Activated CD4-positive, alpha-beta T cell treated with anti-CD3 and anti-CD28 coated beads for 24 hours (primary cell): ENCODE measurements at places on chromosomes 12 and 14.

- DNase-seq = no peak
Observed at GRCh38 chr12:51666696-51667095, 75.7 kb downstream of the SCN8A start.

DNA sequence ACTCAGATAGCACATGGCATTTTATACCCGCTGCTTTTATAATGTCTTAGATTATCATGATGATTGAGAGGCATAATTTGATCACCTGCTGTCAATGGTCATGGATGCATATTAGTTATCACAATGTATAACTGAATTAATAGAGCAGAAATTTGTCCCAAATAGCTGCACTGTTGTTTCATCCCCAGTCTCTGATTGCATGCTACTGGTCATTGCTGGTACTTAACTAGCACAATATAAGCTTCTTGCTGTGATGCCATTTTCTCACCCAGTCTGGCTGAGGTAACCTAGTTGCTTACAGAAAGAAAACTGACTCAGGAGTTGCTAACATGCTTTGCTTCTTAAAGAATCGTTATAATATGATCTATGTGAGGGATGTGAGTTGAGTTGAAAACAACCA is 76.8 kb upstream of the PLEKHA5 start:
- no peak for DNase-seq

DNA sequence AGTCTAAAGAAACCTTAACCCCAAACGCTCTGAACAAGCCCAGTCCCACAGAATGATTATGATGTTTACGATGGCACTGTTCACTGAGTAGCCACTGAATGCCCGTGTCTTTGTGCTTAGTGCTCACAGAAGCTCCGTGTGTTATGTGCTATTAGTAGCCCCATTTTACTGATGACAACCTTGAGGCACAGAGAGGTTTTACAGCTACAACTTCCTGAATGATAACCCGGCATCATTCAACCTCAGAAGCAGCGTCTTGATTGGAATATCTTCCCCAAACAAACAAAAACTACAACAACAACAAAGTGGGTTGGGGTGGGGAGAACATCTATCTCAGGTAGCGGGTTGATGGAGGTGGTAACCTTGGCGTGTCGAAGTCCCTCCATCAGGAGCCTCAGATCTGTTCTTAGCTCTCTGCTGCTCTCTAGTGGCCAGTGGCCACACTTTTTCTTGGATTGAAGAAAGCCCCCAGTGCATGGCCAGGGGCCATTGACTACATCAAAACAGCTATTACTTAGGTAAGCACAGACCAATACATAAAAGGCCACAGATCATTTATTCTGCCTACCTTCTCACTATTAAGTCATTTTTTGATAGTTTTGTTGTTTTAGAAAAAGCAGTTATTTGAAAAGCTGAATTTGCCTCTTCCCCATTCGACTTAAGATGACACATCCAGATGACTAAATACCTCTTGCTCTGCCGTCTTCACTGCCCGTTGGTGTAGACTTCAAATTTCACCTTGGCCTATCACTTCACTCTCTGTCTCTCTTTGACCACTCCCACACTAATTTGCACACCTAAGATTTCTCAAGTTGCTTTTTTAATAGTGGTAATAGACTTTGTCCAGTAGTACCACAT is 376.9 kb downstream of the GALC start:
- DNase-seq = no peak

DNA sequence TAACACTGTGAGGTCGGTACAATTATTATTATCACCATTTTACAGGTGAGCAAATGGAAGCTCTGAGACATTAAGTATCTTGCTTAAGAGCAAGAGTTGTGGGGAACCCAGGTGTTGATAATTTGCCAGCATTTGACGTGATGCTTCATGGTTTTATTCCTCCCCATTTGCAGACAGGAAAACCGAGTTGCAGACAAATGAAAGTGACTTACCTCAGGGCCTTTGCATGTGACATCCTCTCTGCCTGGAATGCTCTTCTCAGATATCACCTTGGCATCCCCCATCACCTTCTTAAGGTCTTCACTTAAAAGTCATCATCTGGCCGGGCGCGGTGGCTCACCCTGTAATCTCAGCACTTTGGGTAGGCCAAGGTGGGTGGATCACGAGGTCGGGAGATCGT is 21.0 kb upstream of the P2RX7 start:
- DNase-seq = no peak

DNA sequence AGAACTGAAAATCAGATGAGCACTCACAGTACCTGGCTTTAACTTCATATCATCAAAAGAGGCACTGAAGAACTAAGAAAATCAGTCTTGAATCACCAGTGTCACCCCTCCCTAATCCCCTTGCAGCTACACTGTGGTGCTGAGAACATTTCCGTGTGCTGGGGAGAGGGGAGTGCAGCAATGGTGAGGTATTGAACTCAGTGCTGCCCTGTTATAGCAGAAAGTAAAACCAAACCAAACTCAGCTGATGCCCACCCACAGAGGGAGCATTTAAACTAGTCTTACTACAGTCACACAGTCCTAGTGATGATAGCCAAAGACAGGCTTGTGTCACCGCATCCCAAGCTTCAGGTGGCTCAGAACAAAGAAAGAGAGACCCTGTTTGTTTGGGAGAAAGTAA is 122.1 kb downstream of the CPNE8 start:
- DNase-seq = no peak

DNA sequence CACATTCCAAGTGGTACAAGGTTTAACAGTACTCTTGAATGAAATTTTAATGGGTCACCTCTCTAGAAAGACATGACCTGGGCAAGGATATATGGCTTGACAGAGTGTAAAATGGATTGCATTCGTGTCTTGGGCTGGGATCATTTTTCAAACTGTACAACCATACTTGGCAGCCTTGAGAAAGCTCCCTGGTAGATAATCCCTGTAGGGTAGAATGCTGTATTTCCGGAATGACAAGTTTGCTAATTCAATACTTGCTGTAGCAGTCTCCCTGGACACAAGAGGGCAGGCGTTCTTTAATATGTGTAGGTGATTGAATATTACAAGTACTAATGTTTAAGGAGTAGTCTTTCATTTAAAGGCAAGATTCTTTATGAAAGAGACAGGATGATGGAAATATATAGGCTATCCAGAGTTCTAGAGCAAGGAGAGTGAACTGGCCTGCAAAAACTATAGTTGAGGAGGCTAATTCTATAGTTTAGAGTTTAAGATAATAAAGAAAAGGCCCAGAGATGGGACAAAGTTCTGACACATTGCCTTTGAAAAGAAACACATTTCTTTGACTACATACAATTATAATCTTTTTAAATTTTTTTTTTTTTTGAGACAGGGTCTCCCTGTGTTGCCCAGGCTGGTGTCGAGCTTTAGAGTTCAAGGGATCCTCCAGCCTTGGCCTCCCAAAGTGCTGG is 53.4 kb downstream of the PLBD1 start:
- no peak for DNase-seq

GRCh38 chr12:116603546-116604177 is 44.5 kb downstream of the MAP1LC3B2 start:
- DNase-seq = no peak

- no peak for DNase-seq
Observed at GRCh38 chr14:21016413-21017190, 8.3 kb downstream of the NDRG2 start.

GRCh38 chr14:105337966-105338741 is 23.6 kb downstream of the PACS2 start:
- DNase-seq = no peak

- no peak for DNase-seq
Observed at GRCh38 chr12:116881877-116882507, 751 bp upstream of the HRK start.

DNA sequence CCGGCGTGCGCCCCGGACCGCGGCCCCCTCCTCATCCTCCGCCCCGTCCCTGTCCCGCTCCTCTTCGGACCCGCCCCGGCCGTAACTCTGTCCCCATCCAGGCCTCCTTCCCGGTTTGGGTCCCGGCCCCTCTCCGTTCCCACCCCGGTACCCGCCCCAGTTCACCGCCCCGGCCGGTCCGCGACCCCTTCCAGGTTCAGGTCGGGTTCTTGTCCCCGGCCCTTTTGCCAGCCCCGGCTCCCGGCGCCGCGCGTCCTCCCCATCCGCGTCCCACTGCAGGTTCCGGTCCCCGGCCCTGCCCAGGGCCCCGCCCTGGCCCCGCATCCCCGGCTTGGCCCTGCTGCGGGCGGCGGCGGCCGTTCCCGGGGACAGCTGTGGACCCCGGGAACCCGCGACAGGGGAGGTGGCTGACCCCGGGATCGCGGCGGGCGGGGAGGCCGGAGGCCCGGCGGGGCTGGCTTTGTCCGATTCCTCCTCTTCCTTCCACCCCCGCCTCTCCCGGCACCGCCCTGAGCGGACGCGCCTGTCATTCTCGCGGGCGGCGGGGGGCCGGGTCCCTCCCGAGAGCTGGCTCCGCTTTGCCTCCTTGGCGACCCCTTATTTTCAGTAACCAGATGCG is 601 bp downstream of the KLC1 start:
- DNase-seq = no peak

DNA sequence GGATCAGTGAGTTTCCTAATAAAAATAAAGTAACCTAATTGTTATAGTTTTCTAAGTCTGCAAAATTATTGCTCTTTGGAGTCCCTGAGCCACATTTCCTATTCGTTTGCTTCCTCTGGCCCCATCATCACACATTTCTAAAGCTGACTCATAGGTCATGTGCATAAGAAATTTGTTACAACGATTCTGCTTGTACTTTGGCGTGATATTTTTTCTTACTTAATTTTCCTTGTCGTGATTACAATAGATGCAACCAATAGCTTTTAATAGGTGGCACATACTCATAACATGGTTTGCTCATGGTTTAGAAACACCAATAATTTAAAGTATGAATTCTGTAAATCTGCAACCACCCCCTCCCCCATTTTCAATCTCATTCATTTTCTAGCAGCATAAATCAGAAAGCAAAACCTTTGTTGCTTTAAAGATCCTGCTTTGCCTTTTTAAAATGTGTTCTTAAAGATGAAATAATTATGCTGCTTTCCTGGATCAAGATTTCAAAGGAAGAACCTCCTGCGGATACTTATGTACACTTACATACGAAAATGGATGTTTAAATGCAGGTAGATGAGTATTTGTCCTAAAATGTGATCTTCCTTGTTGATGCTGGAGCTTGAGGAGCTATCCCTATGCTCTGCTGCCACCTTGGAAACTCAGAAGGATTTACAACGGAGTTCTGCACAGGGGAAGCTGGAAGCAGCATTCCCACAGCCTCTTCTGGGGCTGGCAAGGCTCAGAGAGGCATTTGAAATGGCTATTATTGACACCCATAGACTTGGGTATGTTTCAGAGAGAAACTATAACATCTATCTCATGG is 1.7 kb upstream of the FLRT2 start:
- no peak for DNase-seq

DNA sequence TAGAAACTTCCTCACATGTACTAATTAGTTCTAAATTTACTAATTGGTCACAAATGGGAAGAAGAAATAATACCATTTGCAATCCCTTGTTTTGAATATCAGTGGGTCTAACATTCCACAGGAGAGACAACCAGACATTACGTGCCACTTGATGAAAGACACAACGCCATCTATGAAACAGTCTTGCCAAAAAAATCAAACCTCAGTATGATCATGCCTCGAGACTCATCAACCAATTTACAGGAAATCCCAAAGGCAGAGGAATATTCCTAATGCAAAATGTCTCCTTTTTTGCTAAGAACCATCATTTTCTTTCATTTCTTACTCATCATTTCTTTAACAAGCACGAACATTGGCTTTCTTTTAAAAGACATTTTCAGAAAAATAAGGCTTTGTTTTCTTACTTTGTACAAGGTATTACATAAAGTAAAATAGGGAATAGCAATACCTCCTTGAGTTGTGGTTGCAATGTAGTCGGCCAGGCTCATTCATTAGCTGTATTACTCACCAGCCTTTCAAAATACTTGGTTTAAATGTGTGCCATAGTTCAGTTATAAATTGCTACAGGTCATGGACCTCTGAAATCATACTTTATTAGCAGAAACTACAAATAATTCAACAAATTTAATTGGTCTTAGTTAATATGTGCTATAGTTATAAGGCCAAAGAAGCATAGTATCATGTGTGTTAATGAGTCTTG is 436.2 kb upstream of the FLRT2 start:
- no peak for DNase-seq

- DNase-seq = no peak
Observed at GRCh38 chr12:13258717-13259119, 62.2 kb downstream of the EMP1 start.

DNA sequence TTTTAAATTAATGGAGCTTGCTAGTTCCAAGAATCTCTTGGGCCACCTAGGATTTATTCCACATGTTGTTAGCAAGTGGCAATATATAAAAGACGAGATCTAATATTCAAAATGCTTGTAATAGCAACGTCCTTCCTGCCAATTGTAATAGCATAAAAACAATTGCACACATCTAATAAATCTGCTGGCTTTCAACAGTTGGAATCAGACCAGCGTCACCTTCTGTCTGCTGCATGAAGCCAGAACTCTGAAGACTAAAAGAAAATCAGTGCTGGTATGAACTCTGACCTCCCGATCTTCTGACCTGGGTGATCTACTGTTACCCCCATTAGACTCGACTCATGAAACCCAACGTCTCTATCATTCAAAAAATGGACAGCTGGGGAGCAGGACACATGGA is 100.6 kb downstream of the DIO2 start:
- DNase-seq = no peak

DNA sequence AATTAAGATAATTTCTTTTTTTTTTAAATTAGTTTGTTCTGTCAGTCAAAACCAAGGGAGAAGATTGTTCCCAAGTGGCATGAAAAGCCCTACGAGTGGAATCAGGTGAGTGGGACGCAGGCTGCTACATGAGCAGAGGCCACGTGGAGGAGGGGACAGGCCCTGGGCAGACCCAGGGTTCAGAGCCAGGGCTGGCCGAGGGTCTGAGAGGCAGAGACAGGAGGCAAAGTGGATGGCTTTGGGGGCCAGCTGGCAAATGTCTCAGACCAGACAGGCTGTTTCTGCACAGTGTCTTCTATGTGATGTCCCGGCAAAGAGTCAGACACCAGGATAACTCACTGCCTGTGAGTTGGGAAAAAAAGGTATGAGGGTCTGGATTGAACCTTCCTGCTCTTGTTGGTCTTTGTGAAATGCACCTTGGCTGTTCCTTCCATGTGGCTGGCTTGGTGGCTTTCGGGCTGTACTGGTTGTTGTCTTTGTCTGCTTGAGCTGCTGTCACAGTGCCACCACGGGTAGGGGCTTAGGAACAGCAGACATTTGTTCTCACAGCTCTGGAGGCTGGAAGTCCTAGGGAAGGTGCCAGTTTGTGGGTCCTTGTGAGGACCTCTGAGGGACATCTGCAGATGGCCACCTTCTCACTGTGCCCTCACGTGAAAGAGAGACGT is 35.8 kb upstream of the ASPG start:
- no peak for DNase-seq

- DNase-seq = no peak
Observed at GRCh38 chr14:100359111-100359510, 36.0 kb downstream of the SLC25A47 start.

- no peak for DNase-seq
Observed at GRCh38 chr12:100375038-100375735, 18.3 kb downstream of the SLC17A8 start.

GRCh38 chr14:72452774-72453173 is 441.1 kb downstream of the DPF3 start:
- no peak for DNase-seq
